ENCODE measurements at places on chromosomes 3 and 15.
A peak's percentile ranks its signal among the peaks of the same experiment; 100 is the strongest.

DNA sequence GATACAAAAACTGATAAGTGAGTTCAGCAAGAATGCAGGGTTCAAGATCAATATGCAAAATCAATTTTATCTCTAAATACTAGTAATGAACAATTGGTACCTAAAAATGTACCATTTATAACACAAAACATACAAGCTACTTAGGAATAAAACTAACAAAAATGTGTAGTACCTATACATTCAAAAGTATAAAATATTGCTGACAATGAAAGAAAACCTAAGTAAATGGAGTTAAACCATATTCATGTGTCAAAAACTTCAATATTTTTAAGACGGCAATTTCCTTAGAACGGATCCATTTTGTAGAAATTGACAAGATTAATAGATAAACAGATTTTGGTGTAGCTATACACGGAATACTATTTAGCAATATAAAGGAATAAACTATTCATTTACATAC, 343.1 kb upstream of the CCDC54 start:
- no peak for DNase-seq

DNA sequence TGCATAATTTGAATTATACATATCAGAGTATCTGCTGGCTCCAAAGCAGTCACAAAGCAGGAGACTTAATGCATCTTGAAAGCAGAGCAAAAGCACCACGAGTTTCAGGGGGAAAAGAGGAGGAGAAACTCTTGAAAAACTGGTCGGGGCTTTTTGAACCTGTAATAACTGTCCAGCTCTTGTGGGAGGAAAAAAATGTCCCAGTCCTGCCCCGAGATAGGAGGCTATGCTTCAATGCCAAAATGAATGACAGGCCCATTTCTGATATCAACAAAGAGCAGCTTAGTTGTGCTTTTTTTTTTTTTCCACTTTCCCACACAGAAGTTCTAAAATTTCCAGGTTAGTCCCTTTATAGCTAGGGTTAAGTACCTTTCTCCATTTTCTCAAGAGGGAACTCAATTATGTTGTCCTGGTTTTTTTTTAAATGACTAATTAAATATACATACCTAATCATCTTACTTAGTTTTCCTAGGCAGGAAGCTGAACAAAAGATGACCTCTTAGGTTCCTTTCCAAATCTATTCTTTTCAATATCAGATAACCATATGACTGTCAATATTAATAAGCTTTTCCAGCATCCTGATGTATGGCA, 120.2 kb downstream of the TFDP2 start:
- no peak for DNase-seq

GRCh38 chr15:48584090-48584811, 61.3 kb downstream of the FBN1 start:
- DNase-seq, result no peak

GRCh38 chr3:122915300-122916055, 112.1 kb downstream of the SEMA5B start:
- no peak for DNase-seq

GRCh38 chr3:29128001-29128400, 152.9 kb upstream of the RBMS3 start:
- DNase-seq, result no peak

DNA sequence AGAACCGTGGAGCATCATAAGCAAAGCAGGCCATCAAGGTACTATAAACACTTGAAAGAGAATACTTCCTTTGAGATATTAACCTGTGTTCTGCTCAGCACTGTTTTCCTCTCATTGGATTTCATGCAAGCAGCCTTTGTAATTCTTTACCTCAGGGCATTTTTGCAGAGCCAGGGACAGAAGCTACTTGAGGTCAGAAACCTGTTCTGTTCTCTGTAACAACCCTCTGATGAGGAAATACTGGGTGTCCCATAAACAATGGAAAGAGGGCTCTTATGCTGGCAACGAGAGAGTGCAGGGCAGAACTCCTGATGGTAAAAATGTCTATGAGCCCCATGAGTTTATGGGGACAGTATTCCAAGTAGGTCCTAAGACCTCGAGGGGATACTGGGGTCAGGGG, 66.0 kb downstream of the DCLK3 start:
- DNase-seq, result no peak

DNA sequence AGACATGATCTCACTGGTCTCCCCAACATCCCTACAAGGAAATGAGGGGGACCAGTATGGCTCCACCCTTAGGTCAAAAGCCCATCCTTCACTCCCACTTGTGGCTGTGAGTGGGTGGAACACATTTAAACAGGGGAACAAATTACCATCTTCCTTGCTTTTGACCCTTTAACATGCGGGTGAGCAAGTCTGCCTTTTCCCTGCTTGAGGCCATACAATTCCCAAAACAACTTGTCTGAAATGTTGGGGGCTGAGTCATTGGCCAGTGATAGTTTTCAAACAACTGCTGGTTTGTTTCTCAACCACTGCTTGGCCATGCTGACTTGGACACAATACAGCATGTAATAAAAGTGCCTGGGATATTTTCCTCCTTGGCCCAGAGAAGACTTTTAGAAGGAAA, 39.6 kb downstream of the COL8A1 start:
- DNase-seq, result no peak

GRCh38 chr3:126616931-126617330, 38.0 kb downstream of the TXNRD3 start:
- DNase-seq, result no peak

DNA sequence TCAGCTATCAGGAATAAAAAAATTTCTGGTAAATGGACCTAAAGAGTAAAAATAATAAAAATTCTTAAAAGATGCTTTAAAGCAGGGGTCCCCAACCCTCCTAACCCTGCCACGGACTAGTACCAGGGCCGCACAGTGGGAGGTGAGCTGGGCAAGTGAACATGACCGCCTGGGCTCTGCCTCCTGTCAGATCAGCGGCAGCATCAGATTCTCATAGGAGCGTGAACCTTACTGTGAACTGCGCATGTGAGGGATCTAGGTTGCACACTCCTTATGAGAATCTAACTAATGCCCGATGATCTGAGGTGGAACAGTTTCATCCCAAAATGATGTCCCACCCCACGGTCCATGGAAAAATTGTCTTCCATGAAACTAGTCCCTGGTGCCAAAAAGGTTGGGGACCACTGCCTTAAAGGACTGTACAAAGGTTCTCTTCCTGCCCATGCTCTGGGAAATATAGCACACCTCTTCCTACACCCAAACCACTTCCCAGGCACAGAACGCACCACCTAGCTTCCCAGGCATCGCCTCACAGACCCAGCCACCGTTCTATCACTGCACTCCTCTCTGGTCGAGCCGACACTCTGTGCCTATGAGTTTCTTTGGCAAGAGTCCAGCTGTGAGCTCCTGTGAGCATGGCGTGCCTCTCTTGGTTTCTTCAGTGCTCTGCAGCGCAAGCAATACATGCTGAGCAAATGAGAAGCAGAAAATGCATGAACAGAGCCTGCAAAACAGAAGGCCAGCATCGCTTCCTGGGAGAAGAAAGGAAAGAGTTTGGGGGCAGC, 104.9 kb downstream of the OCA2 start:
- no peak for DNase-seq

GRCh38 chr15:39128746-39129145, 452.1 kb upstream of the THBS1 start:
- no peak for DNase-seq

- no peak for DNase-seq
These were observed 331 bp downstream of the RNU6-1 start for GRCh38 chr15:67839499-67839928.

DNA sequence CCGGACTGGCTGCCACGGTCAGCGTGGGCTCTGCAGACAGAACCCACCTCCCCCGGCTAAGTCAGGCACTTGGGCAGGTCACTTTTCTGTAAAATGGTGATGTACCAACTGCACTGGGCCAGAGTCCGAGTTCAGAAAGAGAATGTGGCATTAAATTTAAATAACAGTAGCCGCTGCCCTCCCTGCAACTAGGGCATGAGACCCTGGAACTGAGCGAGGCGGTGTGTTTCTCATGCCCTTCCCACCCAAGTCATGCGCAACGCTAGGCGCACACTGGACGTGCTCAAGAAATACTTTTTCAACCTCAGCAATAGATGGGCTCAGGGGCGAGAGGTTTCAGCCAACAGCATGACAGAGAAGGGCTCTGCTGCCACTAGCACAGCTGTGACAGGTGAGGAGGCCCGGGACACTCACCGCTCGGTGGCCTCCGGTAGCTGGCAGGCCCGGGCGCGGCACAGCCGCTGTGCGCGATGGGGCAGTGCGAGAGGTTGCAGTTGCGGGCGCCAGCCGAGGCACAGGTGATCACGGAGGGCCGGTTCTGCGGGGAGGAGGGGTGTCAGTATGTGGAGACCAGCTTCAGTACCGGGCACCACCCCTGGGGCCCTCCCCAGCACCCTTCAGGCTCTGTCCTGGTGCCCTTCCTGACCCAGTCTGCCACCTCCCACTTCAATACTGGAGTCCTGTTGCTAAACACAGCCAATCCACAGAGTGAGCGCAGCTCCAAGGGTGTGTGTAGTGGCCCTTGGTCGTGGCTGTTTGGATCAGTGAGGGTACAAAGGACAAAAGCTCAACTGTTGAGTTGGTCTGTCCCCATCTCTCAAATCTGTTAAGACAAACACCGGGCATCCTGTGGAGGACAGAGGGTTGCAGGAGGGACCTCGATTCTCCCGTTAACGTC, 84.5 kb downstream of the VGLL4 start:
- no peak for DNase-seq

DNA sequence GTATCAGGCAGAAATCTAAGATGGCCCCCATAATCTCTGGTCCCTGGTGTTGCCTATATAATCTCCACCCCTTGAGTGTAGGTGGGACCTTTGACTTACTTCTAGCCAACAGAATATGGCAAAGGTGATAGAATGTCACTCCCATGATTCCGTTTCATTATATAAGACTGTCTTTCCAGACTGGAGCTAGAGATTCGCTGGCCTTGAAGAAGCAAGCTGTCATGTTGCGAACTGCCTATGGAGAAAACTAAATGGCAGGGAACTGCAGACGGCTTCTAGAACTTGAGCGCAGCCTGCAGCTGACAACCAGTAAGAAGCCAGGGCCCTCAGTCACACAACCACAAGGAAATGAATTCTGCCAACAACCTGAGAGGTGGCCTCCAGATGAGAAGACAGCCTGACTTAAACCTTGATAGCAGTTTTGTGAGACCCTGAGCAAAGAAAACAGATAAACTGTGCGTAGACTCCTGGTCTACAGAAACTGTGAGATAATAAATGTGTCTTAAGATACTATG, 2.2 kb upstream of the KPNA1 start:
- DNase-seq, result no peak

- DNase-seq, result no peak
These were observed 80.0 kb downstream of the PLXNA1 start for GRCh38 chr3:127062926-127063325.

GRCh38 chr3:54897028-54897711, 30.7 kb downstream of the LRTM1 start:
- DNase-seq, result no peak

GRCh38 chr15:62773369-62774165, 269.0 kb upstream of the TPM1 start:
- no peak for DNase-seq

DNA sequence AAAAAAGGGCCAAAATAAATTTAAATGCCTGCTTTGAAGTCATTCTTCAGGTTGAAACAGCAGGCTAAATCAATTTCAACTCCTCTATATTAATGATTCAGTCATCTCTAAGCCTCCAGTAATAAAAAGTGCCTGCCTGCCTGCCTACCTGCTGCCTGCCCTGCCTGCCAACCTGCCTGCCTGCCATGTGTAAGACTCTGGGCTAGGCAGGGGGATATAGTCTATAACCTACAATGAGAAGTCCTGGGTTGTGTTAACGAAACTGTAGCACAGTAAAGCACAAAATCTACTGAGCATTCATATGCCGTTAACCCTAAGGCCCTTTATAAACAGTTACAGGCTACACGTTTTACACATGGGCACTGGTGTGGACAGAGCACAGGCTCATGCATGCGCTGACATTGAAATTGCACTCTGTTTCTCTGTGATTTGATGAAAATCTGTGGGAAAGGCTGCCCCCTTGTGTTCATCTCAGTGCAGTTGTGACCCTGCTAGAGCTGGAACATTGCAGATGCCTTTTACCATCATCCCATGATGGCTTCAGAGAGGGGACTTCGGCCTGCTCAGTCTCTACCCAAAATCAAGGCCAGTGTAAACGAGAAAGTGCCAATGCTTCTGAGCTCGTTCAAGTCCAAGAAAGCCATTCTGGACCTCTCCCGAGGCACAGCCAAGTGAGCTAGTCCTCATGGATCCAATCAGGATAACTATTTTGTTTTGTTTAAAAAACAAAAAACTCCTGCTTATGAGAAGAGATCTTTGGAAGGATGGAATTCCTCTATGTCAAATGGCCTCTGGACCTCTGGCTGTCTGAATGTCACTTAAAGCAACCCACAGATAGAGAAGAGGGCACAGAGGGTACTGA, 64.6 kb downstream of the EFL1 start:
- peak; percentile 64 for DNase-seq

DNA sequence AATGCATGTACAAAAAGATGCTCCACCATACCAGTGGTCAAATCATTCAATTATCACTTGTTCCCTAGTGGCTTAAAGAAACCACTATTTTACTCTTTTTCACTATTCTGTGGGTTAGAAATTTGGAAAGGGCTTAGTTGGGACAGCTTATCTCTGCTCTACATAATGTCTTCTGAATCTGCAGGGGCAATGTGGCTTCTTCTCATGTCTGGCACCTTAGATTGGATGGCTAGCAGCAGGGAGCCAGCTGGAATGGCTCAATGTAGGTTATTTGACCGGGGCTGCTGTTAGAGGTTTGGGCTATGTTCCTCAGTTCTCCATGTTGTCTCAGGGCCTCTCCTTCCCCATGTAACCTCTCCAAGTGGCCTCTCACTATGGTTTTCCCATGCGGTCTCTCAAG, 57.5 kb upstream of the EPHB1 start:
- no peak for DNase-seq

DNA sequence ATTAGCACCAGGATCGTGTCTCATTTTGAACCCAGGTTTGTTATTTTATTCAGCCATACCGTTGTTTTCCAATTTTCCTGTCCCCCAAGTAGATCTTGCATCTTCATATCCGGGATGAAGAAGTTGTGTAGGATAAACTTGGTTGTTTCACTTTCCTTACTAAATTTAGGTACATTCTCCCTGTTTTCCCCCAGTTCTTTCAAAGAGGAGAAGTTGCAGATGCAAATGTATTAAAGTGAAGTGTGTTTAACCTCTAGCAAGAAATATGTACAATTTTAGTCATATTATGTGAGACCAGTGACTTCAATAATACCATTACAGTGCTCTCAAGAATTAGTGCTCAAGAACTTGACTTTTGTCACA, 1.3 kb downstream of the ATXN7 start:
- DNase-seq, result no peak

GRCh38 chr3:122941228-122942206, 86.0 kb downstream of the SEMA5B start:
- DNase-seq, result no peak

DNA sequence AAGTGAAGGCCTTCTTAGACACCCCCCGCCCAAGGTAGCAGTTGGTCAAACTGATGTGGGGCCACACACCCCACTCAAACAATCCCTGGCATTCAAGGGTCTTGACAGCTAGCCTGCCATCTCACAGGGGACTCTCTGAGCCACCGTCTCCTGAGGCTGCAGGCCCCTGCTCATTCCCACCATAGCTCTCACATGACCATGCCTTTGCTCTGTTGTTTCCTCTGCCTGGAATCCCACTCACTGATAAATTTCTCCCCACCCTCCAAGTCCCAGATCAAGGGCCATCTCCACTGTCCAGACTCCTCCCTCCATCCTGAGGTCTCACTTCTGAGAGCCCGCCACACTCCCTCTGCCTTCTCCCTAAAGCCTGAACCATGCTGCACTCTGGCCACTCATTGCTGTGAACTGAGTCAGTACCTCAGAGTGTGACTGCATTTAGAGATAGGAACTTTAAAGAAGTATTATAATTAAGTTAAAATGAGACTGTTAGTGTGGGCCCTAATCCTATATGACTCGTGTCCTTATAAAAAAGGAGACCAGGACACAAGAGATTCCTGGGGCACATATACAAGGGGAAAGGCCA, 10.0 kb downstream of the WNT7A start:
- DNase-seq, result no peak

- DNase-seq, result no peak
These were observed 515 bp downstream of the EPHA6 start for GRCh38 chr3:96814651-96815567.
